NCI-H1417 treated with DMSO at 0.1 percent for 48 hours (cell line): ENCODE measurements at places on chromosomes 7 and 10.

DNA sequence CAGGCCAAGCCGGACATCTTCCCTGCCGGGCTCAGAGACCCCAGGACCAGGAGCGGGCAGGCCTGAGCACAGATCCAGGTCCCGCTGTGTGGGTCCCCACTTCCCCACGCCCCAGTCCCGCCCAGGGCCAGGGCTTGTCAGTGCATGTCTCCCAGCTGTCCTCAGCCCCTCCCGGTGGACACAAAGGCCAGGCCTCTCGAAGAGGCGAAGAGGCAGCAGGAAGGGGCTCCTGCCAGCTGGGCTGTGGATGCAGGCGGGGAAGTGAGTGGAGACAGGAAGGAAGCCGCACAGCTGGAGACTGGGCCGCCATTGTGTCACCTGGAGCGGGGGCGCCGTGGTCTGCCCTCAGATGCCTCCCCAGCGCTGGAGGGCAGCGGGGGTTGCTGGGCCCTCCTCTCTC, 4.8 kb downstream of the GRIFIN start:
- DNase-seq: peak; percentile 64

GRCh38 chr10:22342421-22342820, 2.9 kb upstream of the SPAG6 start:
- no peak for DNase-seq

DNA sequence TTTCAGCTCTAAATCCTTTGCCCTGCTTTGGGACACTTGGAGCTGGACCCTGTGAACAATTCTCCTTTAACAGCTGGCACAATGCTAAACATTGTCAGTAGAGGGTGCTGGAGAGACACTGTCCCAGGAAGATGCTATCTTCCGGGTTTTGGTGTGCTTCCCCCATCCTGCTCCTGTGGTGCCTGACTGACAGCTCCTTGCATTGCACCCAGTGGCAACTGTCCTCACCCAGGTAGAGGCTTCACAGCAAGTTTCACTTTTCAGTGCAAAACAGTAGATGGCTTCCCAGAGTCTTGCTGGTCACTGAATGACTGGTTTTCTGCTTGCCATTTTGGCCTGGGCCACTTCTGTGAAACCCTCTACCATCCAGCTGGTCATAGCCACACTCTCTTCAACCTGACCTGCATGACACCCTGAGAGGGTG, 77.3 kb downstream of the CDC14C start:
- no peak for DNase-seq

DNA sequence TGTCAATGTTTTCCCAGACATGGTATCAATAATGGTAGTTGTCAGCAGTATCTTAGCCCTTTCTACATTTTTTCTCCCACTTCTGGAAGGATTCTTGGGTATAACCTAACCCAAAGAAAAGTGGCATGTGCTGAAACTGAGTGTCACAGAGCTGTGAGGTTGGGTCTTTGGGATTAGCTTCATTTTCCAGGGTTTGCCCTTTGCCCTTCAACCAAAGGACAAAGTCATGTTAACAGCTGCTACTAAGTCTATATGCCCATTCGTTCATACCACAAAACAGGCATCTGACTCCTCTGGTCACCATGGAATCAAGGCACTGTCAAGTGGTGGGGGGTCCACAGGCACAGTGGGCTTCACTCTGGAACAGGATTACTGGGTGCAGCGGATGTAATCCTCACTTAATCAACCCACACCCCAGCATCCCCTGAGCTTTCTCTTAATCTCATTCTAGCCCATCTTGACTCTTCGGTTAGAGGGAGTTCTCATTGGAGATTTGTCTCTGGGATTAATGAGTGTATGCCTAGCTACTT, 29.1 kb downstream of the CTAGE6 start:
- DNase-seq: no peak

DNA sequence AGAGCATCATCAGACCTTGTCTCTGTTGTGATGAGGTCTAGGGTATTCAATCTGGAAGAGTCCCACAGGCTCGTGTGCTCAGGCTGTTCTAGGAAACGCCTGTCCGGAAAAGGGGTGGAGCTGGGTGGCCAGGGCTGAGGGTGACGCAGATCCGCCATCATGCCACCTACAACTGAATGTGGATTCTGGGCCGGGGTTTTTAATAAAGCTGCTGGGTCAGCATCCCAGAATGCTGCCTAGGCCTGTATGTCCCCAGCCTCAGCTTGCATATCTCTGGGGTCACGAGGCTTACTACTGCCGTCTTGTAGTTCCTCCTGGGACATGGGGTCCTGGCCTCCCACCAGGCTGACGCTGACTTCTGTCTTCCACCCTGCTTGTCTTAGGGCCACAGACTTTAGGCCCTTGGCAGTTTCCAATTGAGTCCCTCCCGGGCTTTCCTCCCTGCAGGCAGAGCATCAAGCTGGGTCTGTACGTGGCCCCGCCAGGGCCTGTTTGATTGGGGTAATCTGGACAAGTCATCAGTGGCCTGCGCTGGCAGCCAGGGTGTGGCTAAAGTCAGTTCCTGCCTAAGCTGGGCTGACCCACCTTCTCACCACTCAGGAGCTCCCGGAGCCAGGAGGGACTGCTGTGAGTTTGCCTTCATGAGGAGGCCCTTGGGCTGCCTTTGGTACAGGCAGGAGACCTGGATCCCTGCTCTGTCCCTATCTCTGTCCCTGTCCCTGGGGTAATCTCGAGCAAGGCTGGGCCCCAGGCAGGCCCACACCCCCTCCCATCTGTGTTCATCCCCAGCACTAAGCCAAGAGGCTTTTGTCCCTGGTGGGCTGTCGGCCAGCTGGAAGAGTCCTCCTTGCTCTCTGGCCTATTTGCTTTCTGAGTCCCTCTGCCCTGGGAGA, 79.9 kb downstream of the ZMIZ1 start:
- DNase-seq: no peak

- no peak for DNase-seq
These were observed 1.5 kb downstream of the DNAJC12 start for GRCh38 chr10:67836488-67836887.

- DNase-seq: no peak
These were observed 47.2 kb upstream of the KLF6 start for GRCh38 chr10:3832022-3832786.

DNA sequence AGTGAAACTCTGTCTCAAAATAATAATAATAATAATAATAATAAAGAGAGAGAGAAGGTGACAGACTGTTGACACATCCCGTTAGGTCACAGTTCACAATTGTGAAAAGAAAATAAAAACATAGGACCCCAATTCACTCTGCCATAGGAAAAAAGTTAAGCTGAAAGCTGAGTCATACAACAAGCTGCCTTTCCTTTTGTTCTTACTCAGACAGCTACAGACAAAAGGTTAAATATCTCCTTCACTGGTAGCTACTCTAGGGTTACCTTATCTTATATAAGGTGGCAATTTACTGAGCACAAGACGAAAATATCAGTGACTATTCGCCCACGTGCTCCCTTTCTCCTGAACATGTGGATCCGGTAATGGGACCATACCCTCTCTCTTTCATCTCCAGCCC, 17.5 kb downstream of the TUBAL3 start:
- DNase-seq: no peak

DNA sequence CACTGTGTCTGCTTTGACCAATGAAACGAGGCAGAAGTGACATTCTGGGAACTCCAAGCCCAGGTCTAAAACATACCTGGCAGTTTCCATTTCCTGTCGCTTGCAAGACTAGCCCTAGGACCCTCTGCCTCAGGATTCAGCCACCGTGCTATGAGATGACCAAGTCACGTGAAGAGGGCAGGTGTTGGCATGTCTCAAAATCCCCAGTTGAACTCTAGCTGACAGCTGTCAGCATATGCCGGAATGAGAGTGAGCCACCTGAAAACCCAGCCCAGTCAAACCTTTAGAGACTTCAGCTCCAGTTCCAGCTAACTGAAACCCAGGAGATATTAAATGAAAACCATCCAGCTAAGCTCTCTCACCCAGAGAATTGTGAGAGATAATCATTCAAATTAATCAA, 89.9 kb upstream of the PPP1R3A start:
- no peak for DNase-seq

GRCh38 chr10:30294476-30295240, 54.4 kb downstream of the MTPAP start:
- DNase-seq: peak; percentile 22

DNA sequence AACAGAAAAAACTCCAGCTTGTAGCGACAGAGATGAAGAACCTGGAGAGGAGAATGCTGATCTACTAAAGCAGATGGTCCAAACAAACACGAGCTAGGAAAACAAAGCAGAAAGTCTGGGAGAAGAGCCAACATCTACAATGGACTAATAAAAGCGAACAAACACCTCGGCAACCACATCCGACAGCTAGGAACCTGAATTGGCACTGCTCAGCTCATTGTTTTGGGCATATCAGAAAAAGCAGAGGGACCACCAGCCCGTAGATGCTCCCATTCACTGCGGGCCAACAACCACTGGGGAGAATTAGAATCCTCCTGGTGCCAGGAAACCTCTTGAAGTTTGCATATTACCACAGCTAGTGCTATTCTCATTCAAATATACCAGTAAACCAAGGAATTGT, 204.7 kb downstream of the NXPH1 start:
- peak; percentile 98 for DNase-seq

DNA sequence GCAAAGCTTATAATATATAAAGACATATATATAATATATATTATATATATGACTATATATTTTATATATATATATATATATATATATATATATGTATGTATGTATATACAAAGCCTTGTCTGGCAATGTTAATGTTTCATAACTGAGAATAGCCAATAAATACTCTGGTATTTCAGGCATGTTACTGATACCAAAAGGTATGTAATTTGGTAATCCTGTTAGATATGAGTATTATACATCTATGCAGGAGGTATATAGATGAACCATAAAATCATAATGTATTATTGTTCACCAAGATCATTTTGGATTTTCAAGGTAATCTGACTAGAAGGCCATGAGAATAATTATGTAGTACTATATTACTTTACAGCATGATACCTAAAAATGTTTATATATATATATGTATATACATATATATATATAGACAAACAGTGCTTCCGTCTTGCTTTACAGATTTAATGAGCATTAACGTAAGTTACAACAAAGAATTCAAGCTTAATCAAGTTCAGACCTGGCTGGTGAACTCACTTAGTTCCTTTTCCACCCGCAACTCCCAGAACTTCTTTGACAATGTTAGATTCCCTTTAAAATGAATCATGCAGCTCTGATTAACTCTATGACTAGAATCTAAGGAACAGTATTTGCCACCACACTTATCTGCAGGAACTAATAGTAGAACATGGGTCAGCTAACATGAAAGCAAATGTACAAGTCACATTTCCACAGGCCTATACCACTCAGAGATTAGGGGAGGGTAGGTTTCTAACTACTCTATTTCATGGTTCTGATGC, 82.7 kb downstream of the SLC25A13 start:
- DNase-seq: no peak

DNA sequence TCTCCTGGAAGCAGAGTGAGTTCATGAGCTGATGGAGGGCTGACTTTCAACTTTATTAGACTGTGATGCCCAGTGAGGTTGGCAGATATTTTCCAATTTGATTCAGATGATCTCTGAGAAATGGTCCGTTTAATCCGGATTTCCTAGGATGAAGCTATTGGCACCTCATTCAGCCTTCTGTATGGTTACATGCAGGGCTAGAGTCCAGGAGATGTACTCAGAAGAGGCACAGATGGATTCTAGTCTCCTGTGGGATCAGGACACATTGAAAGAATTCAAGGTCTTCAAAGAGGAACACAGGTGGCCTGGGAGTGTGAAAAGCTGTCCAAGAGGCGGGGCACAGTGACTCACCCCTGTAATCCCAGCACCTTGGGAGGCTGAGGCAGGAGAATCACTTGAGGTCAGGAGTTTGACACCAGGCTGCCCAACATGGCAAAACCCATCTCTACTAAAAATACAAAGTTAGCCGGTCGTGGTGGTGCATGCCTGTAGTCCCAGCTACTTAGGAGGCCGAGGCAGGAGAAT, 23.0 kb upstream of the RHEB start:
- no peak for DNase-seq

DNA sequence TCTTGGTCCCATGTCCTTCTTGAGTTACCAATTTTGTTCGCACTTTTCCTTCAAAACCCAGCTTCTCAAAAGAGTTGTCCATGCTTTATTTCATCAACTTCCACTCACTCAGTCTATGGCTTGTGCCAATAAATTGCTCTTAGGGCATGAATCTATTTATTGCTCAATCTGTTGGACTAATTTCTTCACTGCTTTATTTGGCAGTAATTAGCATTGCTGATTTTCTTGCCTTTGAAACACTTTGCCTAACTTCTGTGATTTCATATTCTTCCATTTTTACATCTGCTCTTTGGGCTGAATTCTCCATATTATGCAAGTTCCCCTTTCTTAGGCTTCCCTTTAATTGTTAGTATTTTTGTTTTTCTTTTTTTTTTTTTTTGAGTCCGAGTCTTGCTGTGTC, 16.8 kb downstream of the DLD start:
- DNase-seq: no peak

GRCh38 chr7:134478707-134479106, 19.8 kb upstream of the AKR1B1 start:
- no peak for DNase-seq

DNA sequence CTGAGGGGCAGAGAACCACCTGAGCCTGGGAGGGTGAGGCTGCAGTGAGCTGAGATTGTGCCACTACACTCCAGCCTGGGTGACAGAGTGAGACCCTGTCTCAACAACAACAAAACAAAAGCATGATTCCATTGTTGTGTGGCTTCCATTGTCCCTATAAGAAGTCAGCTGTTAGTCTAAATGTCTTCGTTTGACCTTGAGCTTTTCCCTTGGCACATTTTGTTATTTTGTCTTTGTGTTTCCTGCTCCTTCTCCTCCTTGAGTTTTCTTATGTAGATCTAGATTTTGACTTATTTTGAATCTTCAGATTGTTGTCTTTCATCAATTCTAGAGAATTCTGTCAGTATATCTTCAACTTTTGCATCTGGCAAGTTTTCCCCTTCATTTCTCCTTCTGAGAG, 13.6 kb upstream of the JAKMIP3 start:
- no peak for DNase-seq

- no peak for DNase-seq
These were observed 9.5 kb upstream of the EFCAB10 start for GRCh38 chr7:105590793-105591192.

GRCh38 chr7:44104860-44105771, 971 bp downstream of the AEBP1 start:
- no peak for DNase-seq

GRCh38 chr7:101104193-101104713, 19.0 kb downstream of the TRIM56 start:
- no peak for DNase-seq

- no peak for DNase-seq
These were observed 18.0 kb downstream of the STX1A start for GRCh38 chr7:73701357-73701995.

GRCh38 chr10:78703593-78703992, 365.2 kb upstream of the ZMIZ1 start:
- DNase-seq: no peak

- DNase-seq: no peak
These were observed 5.5 kb downstream of the TACC2 start for GRCh38 chr10:121994429-121994941.
